ENCODE measurements at places on chromosomes 2 and 18.

GRCh38 chr2:28206762-28207161 lies 185.9 kb upstream of the FOSL2 start:
- DNase-seq = no peak

- DNase-seq = no peak
Measured at GRCh38 chr2:119243621-119244020, 20.0 kb downstream of the STEAP3 start.

DNA sequence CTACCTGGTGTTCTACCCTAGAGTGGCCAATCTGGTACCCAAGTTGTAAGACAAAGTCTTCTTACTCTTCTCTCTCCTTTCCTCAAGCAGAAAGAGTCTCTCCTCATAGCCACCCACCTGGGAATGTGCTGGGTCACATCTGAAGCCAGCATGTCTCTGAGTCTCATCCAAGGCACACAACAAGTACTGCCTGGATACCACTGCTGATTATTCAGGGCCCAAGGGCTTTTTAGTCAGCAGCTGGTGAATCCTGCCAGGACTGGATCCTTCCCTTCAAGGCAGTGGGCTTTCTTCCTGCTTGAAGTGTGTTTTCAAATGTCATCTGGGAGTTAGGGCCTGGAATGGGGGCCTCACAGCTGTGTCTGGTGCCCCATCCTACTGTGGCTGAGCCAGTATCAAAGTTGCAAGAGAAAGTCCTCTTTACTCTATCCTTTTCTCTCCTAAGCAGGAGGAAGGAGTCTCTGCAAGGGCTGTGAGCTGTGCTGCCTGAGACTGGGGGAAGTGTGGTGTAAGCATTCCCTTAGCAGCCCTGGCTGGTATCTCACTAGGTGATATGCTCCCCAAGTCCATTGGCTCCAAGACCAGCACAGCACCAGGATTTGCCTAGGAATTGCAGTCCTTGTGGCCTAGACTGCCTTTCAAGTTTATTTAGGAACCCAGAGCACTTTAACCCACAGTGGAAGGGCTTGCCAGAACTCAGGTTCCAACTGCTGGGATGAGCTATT lies 27.2 kb downstream of the OXER1 start:
- DNase-seq = no peak

DNA sequence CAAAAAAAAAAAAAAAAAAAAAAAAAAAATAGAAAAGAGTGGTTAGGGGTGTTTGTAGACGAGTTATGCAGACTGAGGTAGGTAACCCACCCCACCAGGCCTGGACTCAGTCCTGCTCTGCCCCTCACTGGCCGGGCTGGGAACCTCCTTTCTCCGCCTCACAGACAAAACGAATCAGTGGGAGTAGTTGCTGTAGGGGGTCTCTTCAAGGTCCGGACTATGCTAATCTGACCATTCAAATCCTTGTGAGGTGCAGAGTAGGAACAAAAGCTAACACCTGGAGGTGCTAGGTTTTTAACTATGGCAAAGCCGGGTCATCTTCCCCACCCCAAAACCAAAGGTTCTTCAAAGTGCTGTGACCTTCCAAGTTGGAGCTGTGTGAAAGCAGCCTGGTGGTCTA lies 223.7 kb downstream of the SLC4A3 start:
- peak; percentile 67 for DNase-seq

DNA sequence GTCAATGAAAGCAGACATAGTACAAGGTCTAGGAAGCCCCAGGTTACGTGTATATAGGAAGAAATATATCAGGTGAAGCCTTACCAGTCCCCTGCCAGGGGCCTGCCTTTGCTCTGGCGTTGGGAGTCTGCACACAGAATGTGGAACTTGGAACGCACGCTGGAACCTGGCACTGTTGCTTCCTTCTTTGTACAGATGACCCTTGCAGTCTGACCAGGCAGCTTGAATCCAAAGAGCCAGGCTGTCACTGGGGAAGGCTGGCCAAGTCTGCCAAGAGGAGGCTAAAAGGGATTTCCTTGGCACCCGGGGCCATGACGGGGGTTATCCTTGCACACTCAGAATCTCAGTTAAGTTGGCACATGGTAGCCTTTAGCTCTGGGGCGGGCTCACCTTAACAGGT lies 39.5 kb downstream of the TMEM247 start:
- DNase-seq = no peak

GRCh38 chr2:186101616-186102015 lies 363.0 kb downstream of the FSIP2 start:
- no peak for DNase-seq

- DNase-seq = no peak
Measured at GRCh38 chr2:14219306-14219705, 413.2 kb upstream of the LRATD1 start.

GRCh38 chr18:9444549-9444948 lies 30.8 kb upstream of the RALBP1 start:
- DNase-seq = no peak

- DNase-seq = no peak
Measured at GRCh38 chr18:75480487-75480886, 53.0 kb upstream of the SMIM21 start.

GRCh38 chr18:58208207-58208932 lies 164.3 kb downstream of the NEDD4L start:
- DNase-seq = no peak

DNA sequence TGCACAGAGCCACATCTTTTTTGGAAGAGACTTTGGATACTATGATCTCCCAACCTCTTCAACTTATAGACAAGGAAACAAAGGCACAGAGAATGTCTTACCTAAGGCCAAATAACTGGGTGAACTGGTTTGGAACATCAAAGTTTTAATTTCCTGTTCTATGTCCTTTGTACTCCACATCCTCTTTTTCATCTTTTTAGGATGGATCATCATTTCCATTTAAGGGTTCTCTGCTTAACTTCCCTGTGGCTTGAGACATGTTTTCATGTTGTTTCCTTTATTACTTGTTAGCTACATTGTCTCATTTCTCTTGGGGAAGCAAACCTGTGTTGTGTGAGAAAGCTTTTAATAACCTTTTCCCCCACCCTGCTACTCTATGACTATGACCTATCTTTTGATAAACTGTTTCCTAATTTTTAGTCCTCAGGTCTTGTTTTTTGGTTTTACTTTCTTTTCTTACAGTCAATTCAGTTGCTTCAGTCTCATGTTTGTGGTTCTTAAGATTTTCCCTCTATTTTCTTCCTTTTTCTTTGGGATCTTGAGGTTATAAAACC lies 22.5 kb upstream of the RMND5A start:
- DNase-seq = no peak

DNA sequence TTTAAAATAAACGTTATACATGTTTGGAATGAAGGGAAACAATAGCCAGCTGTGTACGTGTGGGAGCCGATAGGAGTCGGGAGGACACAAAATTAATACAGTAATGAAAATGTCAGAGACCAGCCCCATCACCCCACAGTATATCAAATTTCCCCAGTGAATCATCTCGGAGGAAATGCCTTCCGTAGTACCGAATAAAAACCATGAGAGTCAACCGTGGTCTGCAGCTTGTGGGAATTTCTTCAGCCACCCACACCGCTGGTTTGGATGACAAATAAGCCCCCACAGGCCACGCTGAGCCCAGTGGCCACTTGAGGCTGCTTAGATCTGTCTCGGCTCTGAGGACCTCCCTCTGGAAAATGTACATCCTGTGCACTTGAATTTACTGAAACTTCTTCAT lies 133.7 kb downstream of the COL6A3 start:
- DNase-seq = no peak

DNA sequence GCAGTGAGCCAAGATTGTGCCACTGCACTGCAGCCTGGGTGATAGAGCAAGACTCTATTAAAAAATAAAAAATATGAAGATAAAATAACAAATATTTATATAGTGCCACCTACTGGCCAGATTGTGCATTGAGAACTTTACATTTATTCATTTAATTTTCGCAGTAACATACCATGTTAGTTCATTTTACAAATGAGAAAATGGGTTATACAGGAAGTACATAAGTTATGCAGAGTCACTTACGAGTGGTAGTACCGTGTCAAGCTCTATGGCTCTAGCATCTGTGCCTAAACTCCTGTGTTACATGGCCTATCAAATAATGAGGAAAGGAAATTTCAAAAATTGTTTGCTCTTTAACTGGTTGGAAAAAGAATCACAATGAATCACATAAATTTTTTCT lies 27.9 kb downstream of the RIF1 start:
- no peak for DNase-seq

GRCh38 chr2:231047274-231047922 lies 9.3 kb upstream of the PSMD1 start:
- no peak for DNase-seq

- peak; percentile 59 for DNase-seq
Measured at GRCh38 chr2:27095745-27096651, 9.4 kb downstream of the KHK start.

DNA sequence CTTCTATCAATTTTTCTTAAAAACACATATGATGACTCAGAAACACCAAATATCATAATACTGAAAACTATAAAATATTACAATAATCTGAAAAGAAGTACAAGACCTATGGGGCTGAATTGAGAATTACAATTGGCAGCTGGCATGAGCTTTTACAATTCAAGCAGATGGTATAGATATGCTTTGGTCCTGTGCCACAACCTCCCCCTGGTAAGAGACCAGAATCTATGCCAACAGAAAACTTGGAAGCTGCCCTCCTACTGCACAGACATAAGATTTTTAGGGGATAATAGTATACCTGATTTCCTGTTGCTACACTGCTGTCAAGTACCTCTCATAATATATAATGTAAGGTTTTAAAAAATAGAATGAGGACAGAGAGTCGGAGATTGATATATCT lies 46.8 kb upstream of the CDH7 start:
- no peak for DNase-seq

DNA sequence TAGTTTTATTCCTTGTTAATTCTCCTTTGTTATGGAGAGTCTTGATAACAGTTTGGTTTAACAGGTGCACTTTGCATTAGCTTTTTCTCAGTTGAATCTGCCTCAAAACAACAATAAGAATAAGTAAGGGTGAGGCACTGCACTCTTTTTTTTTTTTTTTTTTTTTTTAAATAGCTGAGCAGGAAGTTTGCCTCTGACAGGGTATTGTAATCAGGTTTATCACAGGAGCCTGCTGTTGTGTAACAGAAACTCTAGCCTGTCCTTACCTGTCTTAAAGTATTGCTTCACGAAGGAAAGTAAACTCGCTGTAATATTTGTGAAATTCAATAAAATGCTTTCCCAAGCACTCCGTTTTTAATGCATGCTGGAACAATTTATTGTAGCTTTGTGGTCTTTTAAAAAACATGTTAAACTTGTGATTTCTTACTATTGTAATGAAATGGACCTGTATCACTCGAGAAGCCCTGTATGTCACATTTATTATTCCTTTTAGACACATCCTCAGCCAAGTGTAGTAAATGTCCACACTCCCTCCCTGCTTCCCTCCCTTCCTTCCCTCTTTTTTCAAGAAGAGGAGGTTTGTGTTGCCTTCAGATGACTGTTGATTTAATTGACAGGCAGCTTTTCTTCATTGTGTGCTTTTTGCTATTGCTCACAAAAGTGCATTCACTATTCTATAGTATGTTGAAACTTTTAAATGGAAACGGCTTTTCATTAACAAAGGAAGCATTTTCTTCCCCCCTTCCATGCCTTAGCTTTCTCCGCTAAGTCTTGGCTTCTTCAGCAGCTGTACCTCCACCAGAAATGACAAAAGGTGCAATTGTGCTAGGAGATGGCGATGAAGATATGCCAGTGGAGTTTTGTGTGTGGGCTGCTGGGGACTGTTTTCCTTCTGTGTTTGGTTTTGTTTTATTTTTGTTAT lies 52.7 kb downstream of the TAF1B start:
- DNase-seq = no peak

DNA sequence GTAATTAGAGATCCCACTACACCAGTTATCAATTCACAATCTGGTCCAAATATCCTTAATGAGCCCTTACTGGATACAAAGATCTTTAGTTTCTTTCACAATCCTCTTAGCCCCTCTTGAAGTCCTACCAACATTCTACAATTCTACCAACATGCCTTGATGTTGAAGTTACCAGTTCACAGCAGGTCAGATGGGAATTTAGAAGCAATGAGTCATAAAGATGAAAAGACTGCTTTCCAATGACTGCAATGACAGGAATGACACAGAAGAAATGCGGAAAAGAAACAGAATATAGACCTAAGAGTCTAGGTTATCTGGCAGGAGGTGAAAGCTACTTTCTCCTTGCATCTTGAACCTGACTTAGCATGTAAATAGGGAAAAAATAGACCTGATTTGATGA lies 24.5 kb downstream of the RTTN start:
- DNase-seq = no peak

DNA sequence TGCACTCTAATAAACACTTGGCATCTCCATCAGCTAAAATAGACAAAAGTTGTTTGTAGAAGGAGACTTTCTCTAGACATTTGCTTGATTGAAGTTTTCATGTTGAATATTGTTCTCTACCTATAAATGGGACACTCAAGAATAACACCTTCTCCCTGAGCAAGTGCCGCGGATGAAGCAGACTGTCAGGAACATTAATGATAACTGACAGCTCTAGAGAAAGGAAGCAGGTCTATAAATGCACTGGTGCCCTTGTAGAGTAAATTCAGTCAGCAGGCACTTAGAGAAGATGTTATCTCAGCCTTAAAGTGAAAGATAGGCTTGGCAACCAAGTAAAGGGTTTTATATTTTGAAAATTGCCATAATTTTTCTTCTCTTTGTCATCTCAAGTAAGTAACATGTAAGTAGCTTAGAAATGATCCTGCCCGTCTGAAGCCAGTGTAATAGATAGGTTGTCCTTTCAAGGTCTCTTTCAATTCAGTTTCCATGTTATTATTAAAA lies 224.6 kb downstream of the ARL6IP6 start:
- no peak for DNase-seq

- peak; percentile 6 for DNase-seq
Measured at GRCh38 chr18:48798334-48799245, 152.2 kb downstream of the SMAD7 start.

DNA sequence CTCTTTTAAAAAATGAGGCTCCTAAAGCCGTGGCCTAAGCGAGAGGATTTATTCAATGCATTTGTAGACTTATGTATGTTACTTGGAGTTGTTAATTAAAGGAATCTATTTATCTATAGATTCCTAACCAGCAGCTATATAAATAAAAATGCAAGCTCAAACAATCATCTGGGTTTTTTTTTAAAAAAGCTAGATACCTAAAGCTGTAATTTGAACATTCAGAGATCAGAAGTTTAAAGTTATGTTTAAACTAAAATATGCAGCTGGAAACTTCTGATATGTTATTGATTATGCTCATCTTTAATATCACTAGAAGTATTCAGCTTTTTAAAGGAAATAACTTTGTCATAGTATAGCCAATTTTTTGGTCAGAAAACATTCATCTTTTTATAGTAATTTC lies 1.0 kb downstream of the MEIS1 start:
- no peak for DNase-seq

GRCh38 chr2:5851410-5851809 lies 159.2 kb downstream of the SOX11 start:
- DNase-seq = no peak

DNA sequence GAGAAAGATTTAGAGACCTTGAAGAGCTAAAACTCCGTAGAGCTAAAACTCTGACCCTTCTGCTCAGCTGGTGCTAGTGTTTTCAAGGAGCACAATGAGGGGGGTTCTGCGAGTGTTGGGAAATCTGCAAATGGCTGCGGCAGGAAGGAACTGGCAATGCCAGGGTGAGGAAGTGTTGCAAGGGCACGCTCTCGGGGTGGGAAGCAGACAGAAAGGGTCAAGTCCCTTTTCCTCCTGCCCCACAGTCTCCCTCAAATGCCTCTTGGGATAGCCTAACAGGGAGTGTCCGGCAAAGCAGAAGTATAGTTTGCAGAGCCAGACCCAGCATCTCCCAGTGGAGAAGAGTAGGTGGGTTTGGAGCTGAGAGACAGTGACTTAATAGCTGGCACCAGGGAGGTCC lies 60.5 kb downstream of the NCAPH start:
- no peak for DNase-seq

Measured in WTC11 (cell line).